ENCODE measurements at places on chromosomes 2 and 18.

GRCh38 chr2:132671151-132671835 is 1.3 kb upstream of the LYPD1 start:
- no peak for DNase-seq

DNA sequence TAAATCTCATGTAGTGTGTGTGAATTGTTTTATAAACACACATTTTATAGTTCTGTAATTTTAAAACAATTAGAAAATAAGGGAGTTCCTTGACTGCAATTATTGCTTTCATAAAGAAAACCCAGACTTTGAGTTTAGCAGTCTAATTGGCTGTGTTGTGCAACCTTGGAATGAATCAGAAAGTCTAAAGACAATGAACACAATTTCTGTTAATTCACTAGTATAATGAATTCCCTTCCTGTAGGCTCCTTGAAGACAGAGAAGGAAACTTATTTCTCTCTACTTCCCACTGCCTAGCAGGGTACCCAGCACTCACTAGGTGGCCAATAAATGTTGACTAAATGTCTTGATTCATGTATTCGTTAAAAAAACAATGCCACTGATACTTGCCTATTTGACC is 79.9 kb downstream of the ANTXR1 start:
- no peak for DNase-seq

- no peak for DNase-seq
Observed at GRCh38 chr2:71749671-71750101, 296.3 kb downstream of the DYSF start.

DNA sequence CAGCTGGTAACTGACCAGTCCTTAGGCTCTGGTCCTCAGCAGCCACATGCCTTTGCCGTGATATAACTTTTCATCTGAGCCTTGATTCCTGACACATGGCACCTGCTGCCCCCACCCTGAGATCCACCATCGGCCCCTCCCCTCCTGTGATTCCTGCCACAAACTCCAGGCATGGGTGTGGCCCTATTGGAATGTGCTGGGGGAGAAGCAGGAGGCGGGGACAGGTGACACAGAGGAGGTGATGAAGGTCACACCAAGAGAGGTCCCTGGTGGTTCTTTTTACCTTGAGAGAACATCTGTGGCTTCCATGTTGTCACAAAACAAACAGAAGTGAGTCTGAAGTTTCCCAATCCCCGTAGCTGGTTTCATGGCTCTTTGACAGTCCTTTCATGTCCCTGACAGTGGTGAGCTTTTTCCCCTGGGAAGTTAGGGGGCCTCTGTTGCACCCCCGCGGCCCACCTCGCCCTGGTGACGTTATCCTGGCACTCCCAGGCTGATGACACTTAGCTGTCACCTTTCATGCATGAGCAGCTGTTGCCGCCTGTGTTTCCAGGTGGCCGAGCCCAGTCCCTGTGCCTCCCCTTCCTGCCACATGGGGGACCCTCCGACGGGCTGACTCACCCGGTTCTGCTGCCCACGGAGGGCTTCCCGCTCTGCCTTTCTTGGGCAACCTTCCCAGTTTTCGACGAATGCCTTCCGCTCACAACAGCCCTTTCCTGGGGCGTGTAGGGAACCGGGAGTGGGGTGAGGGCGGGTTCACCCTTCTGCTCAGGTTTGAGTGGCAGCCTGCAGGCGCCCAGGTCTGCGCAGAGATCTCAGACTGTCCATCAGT is 66.3 kb upstream of the GLI2 start:
- DNase-seq, result no peak

DNA sequence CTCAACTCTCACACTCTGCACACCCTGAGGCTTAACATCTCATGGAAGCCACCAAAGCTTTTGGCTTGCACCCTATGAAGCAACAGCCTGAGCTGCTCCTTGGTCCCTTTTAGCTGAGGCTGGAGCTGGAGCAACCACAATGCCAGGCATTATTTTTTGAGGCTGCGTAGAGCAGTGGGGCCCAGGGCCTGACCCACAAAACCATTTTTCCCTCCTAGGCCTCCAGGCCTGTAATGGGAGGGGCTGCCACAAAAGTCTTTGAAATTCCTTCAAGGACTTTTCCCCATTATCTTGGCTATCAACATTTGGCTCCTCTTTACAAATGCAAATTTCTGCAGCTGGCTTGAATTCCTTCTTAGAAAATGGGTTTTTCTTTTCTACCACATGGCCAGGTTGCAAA is 39.8 kb downstream of the CTNNA2 start:
- DNase-seq, result no peak

- DNase-seq, result no peak
Observed at GRCh38 chr2:120235681-120236080, 12.5 kb upstream of the TMEM185B start.

DNA sequence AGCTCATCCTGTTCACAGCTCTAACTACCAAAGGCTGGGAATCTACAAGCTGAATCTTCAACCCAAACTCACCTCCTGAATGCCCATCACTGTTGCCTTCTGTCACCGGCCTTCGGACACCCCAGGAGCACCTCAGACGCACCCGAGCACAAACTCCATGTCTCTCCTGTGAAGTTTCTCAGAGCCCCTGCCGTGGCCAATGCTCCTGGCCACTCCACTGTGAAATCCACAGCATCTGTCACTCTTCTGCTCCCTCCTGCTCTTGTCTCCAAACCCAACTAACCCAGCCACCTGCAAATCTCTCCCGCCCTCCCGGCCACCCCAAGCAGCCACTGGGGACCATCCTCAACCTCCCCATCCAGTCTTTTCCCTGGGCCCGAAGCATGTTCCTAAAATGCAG is 457.9 kb upstream of the SALL3 start:
- no peak for DNase-seq

DNA sequence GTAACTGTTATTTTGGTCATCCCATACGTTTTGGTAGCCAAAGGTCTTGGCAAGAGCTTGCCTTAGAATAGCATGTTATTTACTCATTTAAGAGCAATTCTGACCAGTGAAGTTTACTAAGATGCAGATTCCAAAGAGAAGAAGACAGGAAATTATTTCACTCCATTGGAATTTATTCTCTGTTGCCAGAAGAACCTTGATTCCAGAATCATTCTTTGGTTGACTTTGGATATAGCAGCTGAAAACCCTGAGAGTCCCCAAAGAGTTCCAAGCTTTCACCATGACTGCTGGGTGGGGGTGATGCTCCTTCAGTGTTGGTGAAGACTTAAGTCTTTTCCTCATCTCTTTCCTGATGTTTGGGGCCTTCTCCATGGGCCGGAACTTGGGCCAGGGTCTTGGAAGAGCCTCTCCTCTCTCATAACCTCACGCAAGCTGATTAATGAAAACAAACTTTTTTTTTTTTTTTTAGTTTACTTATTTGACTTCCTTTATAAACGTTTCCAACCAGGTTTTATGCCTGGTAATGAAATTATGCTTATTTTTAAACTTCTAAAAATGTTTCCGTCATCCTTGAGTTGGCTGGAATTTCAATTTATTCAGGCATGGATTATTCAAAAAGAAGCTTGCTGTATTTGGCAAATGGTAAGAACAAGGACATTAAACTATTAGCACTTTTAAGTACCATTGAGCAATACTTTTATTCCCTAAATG is 192.0 kb downstream of the MTX2 start:
- no peak for DNase-seq

GRCh38 chr2:32942793-32943485 is 3.8 kb upstream of the LTBP1 start:
- DNase-seq, result no peak

- no peak for DNase-seq
Observed at GRCh38 chr18:60060578-60060977, 160.8 kb downstream of the PMAIP1 start.

GRCh38 chr2:81661081-81661480 is 1356.5 kb upstream of the LRRTM1 start:
- no peak for DNase-seq

DNA sequence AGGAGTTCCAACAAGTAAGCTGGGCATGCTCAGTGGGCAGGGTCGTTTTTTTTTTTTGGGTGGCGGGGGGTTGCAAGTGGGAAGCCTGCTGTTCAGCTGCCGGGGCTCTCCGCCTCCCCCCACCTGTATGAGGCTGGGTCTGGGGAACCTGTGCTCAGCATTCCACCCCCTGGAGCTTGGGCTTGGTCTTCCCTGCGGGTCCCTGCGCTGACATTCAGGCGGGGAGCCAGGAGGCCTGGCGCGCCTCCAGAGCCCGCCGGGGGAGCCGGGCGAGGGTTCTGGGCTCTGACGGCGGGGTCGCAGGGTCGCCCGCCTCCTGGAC is 822 bp upstream of the GPD2 start:
- DNase-seq, result no peak

GRCh38 chr2:216283038-216283900 is 89.0 kb downstream of the MARCHF4 start:
- DNase-seq, result no peak

DNA sequence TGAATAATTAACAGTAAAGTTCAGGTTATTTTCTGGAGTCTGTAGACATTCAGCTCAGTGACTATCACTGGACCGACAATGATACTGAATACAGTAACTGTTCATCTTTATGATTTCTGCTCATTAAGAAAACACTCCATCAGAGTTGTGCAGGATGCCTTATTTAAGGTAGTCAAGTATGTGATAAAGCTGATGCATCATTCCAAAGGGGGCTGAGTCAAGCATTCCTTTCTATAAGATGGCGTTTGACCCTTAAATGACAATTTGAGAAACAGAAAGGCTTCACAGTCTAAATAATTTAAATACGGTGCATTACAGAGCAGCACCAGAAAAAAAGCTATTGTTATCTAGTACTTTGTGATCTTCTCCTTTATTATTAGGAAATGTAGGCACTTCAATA is 131.1 kb downstream of the CDH2 start:
- DNase-seq, result no peak

GRCh38 chr2:179444056-179444455 is 179.4 kb upstream of the SESTD1 start:
- DNase-seq, result no peak

GRCh38 chr2:170026361-170026760 is 151.6 kb upstream of the MYO3B start:
- no peak for DNase-seq
